ENCODE measurements at places on chromosomes 1 and 21.

DNA sequence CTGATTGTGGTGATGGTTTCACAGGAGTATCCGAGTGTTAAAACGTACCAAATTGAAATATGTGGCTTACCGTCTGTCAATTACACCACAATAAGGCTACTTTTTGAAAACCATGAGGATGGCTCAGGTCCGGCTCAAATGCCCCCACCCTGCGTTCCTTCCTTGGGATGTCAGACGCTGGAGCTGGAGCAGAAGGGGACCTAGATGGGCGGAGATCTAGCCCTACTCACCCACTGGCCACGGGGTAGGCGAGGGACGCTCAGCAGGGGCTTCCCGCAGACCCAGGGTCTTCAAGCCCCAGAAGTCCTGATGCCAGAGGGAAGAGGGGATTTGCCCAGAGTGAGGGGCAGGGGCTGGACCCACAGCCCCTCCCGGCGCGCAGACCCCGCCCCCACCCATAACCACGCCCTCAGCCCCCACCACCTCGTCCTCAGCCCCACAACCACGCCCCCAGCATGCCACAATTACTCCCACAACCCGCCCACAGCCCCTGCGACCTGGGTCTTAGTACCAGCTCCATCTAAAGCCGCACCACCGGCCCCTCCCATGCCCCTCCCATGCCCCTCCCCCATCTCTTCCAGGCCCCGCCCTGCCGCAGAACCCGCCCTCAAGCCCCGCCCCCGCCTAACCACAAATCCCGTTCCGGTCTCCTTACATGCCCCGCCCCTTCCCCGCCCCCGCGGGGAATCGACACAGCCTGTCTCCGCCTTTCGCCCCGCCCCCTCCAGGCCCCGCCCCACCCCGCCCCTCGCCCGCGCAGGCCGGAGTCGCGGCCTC lies at the start of gene LRRC3:
Gene LRRC3 (plus strand): TSS at position 764 of the 777 bp plus-strand sequence. CDS start 1,135 bp downstream, outside the sequence.
- no peak for DNase-seq

- no peak for DNase-seq
Observed at GRCh38 chr1:52554756-52555155, 1.9 kb upstream of the TUT4 start.

DNA sequence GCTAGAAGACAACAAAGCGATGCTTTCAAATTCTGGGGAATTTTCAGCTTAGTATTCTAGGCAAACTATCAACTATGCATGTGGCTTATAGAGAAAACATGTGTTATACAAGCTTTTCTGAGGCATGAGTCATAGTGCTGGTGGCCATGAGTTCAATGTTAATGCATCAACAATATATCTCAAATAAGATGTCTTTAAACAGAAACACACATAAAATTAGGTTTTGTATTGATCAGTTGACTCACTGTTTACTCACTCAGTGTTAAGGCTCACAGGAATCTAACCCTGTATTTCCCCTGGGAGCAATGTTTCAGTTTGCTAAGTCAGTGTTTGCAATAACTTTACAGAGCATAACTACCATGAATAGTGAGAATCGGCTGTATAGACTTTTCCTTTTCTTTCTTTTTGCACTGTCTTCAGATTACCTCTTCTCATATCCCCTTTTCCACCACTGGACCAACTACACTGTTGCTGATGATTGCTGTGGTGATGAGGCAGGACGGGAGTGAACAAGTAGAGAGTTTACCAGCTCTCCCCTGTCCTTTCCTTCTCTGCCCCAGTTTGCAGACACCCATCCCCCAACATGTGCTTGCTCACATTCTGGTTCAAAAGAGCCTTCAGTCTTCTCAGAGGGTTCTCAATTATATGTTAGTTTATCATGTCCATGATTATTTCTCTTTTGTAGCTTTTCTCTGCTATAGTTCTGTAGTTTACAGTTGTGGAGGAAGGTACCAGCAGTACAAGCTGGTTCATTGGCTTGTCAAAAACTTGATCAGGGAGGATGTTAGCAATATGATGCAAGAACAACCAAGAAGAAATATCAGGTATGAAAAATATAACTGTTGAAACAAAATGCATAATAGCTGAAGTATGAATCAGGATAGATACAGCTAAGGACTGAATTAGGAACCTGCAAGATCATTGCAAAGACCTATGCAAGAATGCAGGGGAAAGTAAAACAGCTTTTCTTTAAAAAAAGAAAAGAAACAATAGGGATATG lies 23.9 kb downstream of the CD2 start:
- no peak for DNase-seq

DNA sequence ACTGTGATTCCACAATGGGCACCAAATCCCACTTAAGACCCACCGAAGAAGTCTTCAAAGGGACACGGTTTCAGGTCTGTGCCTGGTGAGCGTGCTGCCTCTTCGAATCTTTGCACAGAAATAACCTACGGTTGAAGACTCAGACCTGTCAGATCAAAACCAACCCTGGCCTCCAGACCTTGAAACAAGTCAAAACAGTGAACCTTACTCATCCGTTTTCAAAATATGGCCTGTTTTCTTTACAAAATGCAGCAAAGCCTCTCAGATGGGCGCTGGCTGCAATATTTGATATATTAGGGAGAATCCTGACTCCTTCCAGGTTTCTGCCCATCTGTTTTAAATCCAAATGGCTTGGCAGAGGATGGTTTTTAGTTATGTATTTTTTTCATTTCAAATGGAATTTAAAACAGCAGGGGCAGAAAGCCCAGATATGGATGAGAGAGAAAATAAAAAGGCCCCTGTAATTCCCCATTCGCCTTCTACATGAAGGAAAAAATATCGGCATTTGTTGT lies 14.0 kb downstream of the JUN start:
- no peak for DNase-seq

DNA sequence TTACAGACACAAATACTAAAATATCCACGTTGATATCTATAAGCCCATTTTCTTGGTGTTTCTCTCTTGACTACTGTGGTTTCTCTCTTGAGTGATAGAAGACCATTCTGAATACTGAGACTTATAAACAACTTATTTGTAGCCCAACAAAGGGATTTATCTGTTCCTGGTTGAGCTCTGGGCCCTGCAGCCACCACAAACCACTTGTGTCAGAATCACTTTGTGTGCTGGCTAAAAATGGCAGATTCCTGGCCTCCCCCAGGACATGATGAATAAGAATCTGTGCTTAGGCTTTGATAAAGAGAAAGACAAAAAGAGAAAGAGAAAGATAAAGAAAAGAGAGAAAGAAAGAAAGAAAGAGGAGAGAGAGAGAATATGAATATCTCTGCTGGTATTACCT lies 18.9 kb upstream of the MCOLN2 start:
- DNase-seq, result no peak

DNA sequence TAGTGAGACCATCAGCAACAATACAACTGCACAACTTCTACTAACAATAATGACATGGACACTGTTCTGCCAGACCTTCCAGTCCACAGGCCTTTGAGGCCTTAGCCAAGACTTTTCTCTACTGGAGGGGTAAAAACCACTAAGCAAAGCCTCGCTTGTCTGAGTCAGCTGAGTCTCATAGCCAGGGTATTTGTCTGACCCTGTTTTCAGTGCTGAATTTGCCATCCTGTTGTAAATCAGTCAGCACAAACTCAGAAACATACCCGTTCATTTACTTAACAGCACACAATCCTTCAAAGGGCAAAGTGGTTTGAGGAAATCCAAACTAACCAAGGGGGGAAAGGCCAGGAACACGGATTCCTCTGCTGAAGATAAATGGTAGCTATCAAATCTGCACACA lies 537.8 kb downstream of the SMYD3 start:
- no peak for DNase-seq

GRCh38 chr1:194256010-194256409 lies 1069.6 kb upstream of the B3GALT2 start:
- no peak for DNase-seq

GRCh38 chr1:103461161-103462105 lies 64.1 kb upstream of the RNPC3 start:
- no peak for DNase-seq

GRCh38 chr1:3369446-3370076 lies 84.9 kb upstream of the ARHGEF16 start:
- DNase-seq, result no peak

DNA sequence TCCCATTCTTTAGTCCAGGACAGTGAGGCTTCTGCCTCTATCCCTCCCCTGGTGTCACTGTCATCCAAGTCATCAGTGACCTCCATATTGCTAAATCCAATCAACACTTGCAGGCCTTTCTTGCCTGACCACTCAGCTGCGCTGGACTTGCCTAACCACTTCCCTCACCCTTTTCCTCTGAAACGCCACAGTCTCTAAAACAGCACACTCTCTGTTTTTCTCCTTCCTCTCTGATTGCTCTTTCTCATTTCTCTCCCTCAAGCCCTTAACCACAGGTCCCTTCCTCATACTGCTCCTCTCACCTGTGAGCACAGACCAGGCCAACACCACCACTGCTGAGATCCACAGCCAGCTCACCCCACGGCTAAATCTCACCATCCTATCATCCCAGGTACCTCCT lies 17.5 kb downstream of the TAL1 start:
- DNase-seq, result no peak

DNA sequence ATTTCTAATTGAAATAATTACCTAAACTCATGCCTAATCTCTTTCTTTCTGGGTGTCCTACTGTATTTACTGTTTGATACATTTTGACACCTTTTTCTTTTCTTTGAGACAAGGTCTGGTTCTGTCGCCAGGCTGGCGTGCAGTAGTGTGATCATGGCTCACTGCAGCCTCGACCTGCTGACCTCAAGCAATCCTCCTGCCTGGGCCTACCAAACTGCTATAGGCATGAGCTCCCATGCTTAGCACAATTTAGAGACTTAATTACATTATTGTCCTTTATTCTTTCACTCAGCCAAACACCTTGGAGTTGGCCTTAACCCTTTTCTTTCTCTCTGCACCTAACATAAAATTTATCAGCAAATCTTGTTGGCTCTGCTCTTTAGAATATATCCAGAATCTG lies 139.8 kb upstream of the KIF26B start:
- no peak for DNase-seq

DNA sequence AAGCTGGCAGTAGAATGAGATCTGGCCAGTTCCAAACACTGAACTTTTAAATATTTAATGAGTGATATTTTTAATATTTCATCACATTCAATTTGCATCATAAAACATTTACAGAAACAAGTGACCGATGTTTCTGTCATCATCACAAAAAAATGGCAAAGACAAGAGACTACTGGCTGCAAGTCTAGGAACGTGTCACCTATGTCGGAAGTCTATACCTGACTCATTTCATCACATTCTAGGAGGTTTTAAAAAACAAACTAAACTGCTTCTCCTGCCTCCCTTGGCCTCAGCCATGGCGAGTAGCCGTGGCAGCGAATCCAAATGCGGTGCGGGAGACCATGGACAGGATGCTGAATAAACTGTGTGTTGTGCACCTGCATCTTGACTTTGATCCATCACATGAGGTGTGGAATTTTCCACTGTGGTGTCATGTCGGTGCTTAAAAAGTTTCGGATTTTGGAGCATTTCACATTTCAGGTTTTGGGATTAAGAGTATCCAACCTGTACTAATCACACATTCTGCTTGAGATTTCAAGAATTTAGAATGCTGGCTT lies 43.1 kb downstream of the CLSTN1 start:
- no peak for DNase-seq

DNA sequence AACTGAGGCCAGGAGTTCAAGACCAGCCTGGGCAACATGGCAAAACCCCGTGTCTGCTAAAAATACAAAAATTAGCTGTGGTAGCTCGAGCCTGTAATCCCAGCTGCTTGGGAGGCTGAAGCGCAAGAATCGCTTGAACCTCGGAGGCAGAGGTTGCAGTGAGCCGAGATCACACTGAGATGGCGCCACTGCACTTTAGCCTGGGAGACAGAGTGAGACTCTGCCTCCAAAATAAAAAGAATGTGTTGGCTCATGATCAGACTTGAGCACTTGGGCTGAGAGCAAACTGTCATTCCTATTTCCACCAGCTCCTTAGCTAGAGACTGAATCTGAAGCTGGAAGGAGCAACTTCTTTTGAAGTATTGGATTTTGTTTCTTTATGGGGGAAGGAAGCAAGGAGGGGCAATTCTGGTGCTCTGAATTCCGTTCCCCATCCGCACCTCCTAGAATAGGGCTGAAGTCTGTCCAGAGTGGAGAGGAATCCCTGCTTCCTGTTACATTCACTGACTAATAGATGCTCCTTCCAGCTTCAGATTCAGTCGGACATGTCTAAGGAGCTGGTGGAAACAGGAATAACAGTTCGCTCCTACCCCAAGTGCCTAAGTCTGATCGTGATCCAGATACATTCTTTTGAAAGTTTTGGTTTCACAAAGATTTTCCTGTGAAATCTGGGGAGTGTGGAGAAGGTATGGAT lies 3.8 kb downstream of the ZNF672 start:
- DNase-seq, result no peak

- no peak for DNase-seq
Observed at GRCh38 chr21:15870819-15871218, 141.0 kb downstream of the USP25 start.

- DNase-seq, result peak; percentile 82
Observed at GRCh38 chr1:227318016-227318852, at the start of gene CDC42BPA. TSS of gene CDC42BPA (minus strand) at chr1:227318492. CDS start at chr1:227317182, 1,310 bp downstream.

GRCh38 chr1:48371598-48371997 lies 100.4 kb downstream of the SPATA6 start:
- DNase-seq, result no peak
